ENCODE measurements at places on chromosomes 2 and 18.

GRCh38 chr2:233059797-233060500 lies at the start of gene INPP5D:
Gene INPP5D (plus strand): TSS chr2:233060342. CDS start chr2:233060479, 137 bp downstream.
- no peak for DNase-seq

- DNase-seq = no peak
Observed at GRCh38 chr18:54928236-54928635, 31.0 kb downstream of the CCDC68 start.

DNA sequence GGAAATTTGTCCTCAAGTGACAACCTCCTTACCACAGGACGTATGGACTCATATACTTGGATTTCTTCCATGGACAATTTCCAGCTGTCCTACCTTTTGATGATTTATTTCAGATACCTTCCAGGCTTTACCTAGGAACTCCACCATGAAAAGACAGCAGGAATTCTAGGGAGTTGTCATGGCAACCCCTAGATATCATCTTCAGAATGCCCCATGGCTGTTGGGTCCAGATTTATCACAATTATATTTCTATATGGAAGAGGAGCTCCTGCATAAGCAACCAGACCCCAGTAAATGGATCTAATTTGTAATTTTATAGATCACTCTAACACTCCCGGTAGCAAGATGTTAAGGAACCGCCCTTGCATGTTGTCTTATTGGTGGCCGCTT lies 102.3 kb upstream of the ZNF521 start:
- no peak for DNase-seq

- no peak for DNase-seq
Observed at GRCh38 chr2:98333922-98334321, 12.3 kb upstream of the CNGA3 start.

DNA sequence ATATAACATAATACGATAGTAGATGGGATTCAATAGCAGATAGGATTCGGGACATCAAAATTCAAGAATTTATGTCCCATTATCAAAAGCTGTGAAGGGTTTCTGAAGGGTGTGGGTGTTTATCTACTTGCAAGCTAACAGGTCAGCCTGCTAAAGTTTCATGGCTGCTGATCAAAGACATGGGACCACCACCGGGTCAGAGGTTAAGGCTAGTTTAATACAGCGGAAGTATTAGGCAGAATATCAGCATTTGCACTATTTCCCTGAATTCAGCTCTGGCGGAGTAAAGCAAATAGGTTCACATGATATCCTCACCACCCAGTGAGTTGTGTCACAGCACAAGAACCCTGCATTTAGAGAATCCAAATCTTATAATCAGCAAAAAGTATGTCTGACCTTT lies 82.5 kb downstream of the DSEL start:
- no peak for DNase-seq

All from stimulated activated CD4-positive, alpha-beta T cell treated with anti-CD3 and anti-CD28 coated beads, Interleukin-12 subunit alpha, Interleukin-12 subunit beta, amount 100 ng/mL, for 48 hours (primary cell).